GM06990 (cell line): ENCODE measurements at places on chromosomes 7 and 10.

GRCh38 chr7:84533182-84533581, 338.6 kb upstream of the SEMA3A start:
- no peak for DNase-seq

DNA sequence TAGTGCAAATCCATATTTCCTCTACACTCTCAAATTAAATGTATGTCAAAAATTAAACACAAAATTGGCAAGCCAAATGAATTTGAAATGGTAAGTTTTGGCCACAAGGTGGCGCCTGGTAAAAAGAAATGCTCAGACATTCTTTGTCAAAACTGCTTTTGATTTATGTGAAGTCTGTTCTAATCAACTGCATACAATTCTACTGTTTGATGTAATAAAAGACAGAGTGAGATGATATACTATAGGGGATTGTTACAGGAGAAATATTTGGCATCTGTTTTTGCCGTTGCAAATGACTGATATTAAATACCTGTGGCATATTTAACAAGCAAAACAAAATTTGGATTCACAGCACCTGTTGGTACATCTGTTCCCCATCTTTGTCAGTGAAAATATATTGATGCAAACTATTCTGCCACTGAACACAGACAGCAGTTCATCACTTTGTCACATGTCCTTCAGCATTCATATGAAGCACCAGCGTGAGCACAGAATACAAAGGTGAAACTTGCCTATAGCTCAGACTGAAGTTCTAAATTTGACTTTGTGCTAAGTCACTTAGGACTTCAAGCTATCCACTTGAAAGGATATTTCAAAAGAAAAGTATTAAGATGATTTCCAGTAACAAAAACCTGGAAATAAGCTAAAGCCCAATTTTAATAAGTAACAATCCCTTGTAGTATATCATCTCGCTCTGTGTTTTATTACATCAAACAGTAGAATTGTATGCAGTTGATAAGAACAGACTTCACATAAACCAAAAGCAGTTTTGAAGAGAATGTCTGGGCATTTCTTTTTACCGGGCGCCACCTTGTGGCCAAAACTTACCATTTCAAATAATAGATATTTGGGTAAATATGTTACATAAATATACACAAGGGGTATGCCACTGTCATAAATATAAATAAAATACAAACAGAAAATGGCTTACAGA, 10.2 kb upstream of the CH25H start:
- peak; percentile 29 for DNase-seq

DNA sequence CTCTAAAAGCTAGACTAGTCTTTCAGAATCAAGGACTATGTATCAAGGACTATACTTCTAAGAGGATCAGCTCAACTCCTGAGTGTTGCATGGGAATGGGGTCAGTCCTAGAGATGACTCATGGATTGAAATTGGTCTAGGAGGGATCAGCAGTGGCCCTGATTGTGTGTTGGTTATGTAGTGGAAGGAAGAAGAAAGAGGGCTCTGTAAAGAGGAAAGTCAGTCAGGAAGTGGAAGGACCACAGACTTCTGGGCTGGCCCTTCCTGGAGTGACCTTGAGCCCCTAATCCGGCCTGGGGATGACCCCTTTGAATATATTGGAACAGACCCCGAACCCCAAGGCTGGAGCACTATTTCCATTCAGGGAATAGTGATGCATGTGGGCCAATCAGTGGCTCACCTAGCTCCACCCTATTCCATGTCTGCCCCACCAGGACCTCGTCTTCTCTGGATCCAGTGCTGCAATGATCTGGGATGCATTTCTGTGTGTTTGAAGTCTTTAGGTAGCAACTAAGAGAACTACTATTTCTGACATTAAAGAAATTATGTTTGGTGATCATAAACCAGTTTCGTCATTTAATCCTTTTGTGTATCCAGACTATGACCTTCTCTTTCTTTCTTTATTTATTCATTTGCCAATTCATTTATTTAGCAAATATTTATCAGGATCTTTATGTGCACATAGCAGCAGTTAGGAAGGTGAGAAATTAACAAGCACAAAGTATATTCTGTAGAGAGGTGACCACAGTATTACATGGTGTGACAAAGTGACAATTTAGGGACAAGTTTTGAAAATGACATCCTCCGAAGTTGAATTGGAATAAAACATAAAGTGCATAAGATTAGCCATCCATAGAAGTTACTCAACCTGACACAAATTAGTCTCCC, 48.6 kb upstream of the KIF5B start:
- no peak for DNase-seq

GRCh38 chr7:5132539-5132938, 57.5 kb upstream of the WIPI2 start:
- no peak for DNase-seq

- no peak for DNase-seq
These were observed 1.7 kb upstream of the CLIP2 start for GRCh38 chr7:74287303-74288033.

DNA sequence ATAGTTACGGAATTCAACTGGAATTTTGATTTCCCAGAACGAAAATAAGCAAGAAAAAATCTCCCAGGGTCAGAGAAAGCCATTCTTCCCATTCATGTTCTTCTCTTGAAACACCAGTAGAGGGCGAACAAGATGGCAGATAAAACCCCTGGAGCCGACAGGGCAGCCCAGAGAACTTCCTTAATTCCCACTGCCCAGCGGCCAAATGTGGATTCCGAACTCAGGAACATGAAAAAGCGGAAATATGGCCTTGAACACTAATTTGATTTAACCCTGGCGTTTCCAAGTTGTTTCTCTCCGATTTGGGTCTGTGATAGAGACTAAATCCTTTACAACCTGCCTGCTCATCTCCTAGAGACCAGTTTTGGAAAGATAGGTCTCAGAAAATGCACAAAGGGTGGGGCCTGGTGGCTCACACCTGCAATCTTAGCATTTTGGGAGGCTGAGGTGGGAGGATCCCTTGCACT, 100.7 kb upstream of the WAC start:
- no peak for DNase-seq

DNA sequence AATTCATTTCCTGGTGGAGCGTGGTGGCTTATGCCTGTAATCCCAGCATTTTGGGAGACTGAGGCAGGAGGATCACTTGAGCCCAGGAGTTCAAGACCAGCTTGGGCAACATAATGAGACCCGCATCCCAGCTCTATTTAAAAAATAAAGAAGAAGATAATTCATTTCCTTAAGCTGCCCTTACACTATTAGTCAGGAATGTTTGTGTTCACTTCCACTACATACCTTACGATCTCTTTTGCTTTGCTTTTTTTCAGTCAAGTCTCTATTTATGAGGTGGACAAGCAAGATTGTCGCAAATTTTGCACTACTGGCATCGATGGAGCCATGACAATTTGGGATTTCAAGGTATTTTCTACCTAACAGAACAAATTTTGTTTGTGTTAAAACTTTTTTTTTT, 11.2 kb upstream of the ARPC1B start:
- DNase-seq: no peak

DNA sequence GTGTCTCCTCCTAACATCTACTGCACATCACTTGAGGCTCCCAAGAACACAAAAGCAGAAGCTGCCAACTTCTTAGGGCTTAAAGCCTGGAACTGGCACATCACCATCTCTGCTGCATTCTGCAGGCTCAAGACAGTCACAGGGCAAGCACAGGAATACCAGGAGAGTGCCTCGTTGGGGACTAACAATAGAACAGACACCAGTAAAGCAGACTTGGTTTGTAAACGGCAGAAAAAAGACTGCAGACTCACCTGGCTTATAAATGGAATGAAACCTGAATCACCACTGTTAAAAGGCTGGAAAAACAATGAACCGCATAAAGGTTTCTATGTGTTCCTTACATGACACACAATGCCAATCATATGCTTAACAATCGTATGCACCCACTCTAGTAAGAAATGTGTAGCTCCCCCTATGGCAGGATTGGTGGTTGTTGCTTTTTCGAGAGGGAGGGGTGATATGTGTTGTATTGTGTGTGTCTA, 12.8 kb downstream of the RHEB start:
- no peak for DNase-seq

GRCh38 chr7:31263338-31263737, 77.2 kb downstream of the NEUROD6 start:
- no peak for DNase-seq

DNA sequence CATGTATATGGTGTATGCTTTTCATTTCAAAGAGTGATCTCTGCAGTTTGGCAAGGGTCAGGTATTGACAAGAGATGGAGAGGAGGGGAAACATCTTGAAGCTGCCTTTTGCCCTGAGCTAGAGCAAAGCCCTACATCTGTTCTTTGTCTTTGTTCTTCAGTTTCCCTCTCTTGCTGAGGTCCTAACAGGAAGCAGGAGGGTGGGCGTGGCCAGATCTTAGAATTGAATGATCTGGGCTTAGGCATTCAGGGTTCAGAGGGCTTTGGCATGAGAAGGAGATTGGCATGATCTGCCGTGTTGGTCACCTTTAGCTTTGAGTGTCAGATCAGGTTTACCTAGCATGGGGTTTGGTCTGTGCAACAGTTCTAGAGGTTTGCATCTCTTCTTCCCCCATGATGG, 41.3 kb downstream of the LRMDA start:
- no peak for DNase-seq

- DNase-seq: no peak
These were observed 279.2 kb downstream of the CXCL12 start for GRCh38 chr10:44105696-44106095.

DNA sequence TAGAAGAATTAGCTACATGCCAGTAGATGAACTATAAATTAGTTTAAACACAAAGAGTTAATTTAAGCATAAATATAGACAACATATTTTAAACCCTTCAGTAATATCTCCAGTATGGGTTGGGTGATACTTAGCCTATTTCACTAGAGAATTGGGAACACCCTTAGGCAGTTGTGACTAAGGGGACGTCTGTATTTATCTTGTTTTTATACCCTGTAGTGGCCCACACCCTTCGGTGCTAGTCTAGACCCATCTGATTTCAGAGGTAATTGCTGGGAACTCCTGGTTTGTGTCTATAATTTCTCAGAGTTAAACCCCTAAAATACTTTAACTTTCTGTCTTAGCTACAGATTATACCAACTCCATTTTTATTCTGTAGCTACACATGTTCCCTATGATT, 11.5 kb upstream of the STEAP4 start:
- DNase-seq: no peak

DNA sequence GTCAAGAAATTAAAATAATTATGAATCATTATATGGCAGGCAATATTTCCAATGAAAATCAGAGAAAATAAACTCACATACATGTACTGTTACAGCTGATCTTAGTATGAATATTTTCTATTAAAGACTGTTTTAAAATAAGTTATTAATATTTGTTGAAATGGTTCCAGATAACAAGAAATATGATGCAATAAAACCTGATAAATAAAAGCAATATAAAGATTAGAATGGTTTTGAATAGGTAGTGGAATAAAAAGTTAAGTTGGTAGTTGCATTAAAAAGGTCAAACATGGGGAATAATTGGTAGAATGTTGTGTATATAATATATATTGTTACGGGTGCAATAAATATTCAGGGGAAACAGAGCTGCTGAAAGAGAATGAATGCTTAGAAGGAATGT, 52.5 kb downstream of the MEST start:
- no peak for DNase-seq

DNA sequence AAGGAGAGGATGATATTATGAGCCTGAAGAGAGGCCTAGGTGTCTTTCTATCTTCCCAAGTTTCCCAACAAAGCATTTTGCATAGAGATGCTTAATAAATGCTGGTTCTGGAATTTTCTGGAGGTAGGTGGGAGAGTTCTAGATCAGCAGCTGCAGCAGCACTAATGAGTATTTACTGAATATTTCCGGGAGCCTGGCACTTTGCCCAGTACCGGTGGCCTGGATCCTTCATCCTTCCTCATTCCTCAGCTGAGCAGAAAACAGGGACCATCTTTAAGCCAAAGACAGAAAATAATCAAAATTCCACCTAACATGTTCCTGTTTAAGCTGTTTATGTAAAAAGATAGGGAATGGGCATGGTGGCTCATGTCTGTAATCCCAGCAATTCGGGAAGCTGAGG, 813.2 kb upstream of the AUTS2 start:
- no peak for DNase-seq

DNA sequence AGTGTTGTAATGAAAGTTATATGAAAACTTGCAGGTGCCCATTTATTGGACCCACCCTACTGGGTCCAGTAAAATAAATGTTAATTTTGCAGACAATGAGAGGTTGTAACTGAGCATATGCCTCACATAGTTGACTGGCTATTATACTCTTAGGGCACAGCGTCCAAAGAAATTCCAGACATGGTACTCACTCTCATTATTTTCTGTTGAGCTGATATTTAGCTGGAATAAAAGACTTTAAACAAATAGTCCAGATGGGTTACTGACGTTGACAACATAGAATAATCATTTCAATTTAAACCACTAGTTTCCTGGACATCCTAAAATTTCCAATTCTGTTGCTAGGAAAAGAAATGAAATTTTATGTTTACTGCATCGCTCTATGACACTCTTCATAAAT, 174.5 kb downstream of the ZNF365 start:
- no peak for DNase-seq

DNA sequence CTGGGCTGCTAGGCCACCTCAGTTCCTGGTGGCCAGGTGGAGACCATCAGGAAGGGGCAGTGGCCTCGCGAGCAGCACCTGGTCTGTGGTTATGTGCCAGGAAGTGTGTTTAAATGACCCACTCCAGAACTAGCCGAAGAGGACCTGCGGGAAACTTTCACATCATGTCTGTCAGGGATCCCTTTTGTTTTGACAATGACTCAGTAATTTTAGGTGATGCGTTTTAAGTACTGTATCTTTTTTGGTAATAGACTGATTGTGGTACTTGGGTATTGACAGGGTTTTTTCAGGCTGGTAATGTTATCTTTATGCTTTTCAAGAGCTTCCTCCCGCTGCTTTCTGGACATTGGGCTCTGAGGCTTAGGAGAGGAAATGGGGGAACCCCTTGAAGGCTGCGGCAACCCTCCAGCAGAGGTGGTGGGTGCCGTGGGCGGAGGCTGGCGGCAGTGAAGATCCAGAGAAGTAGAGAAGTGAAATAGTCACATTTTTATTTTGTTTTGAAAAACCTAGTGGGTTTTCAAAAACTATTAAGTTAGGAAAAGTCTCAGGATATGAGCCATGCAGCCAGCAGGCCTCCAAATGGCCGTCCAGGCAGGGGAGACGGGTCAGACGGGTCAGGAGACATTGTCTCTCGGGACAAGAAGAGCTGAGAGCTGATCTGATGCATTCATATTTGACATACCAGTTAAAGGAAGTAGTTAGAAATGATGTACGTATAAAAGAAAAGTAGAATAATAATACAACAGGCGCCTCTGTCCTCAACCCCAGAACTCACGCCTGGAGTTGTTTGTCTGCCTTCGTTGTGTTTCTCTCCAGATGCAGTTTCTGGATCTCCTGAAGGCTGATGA, 27.7 kb downstream of the PPP2R2D start:
- DNase-seq: peak; percentile 49

DNA sequence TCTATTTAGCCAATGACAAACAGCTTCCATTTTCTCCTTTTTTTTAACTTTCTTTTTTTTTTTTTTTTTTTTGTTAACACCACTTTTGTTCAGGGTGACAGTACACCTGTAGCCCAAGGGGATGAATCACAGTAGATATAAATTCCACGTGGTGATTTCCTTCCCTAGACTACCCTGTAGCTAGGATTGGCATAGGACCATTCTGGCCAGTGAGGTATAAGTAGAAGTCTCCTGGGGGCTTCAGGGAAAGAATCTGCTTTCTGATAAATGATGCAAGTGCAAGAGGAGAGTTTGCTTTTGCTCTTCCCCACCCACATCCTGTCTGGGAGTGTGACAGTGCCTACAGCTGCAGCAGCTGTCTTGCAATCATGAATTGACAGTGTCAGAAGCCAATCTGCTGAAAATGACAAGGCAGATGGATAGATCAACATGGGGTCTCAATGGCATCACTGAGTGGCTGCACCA, 63.2 kb upstream of the TOMM7 start:
- DNase-seq: peak; percentile 58
